Activated CD8-positive, alpha-beta memory T cell treated with anti-CD3 and anti-CD28 coated beads, Interleukin-2, amount 10 ng/mL, durations not matched to agents 7 days and 5 days (primary cell): ENCODE measurements at places on chromosomes 7 and 10. TPM values are rescaled to one million over a fixed set of nuclear protein-coding genes. Genes with fewer than 3 reads are reported as not detected.

Gene GIMAP8
- total RNA-seq, result 9.9 TPM

Gene METTL27
- 0.55 TPM for total RNA-seq

Gene NPTX2
- total RNA-seq, result not detected

Gene CALCR
- total RNA-seq, result not detected

Gene AASS
- total RNA-seq, result 1.6 TPM

Gene CYP3A4
- not detected for total RNA-seq
